ENCODE measurements at places on chromosomes 7 and 10. TPM values are rescaled to one million over a fixed set of nuclear protein-coding genes. Genes with fewer than 3 reads are reported as not detected.

Gene CTAGE4
- not detected for total RNA-seq

Gene LRCH4
- 137 TPM for total RNA-seq

Gene CLDN12
- total RNA-seq: 6.2 TPM

Gene SRI
- 101 TPM for total RNA-seq

Gene GJD4
- total RNA-seq: not detected

Gene SLC26A4
- 0.05 TPM for total RNA-seq

Gene METTL27
- 0.66 TPM for total RNA-seq

Gene MMD2
- not detected for total RNA-seq

Gene TMEM176B
- 0.47 TPM for total RNA-seq

Gene MPP7
- 8.3 TPM for total RNA-seq

Gene NPC1L1
- total RNA-seq: not detected

GRCh38 chr10:43965033-43965917 is 316.6 kb upstream of the ZNF32 start:
- no peaks in the 10 kb centered on the region for H3K36me3 ChIP-seq
- peaks cover 7% of the 10 kb centered on the region for H3K4me1 ChIP-seq
- no peak overlapping the region for H3K4me3 ChIP-seq

DNA sequence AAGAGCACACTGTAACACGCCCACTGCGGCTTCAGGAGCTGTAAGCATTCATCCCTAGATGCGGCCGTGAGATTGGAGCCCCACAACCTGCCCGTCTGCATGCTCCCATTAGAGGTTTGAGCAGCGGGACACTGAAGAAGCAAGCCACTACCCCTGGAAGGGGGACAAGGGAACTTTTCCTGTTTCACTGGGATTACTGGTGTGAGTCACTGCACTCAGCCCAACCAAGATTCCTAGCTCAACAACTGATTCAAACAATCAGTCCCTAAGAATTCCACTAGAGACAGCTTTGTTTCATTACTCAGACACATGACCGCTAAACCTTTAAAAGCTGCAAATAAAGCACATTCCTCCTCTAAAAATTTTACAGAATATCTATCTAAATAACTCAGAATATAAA is 69.8 kb downstream of the ORC5 start:
- no peaks in the 10 kb centered on the region for H3K27me3 ChIP-seq
- H3K27ac ChIP-seq: no peak overlapping the region
- H3K4me1 ChIP-seq: no peaks in the 10 kb centered on the region
- H3K36me3 ChIP-seq: peaks cover 28% of the 10 kb centered on the region
- no peak for DNase-seq

- no peak overlapping the region for H3K4me3 ChIP-seq
- no peak for DNase-seq
- H3K27me3 ChIP-seq: no peaks in the 10 kb centered on the region
Measured at GRCh38 chr7:127717502-127718339, 65.7 kb downstream of the SND1 start.

GRCh38 chr10:132939957-132940790 is 2.2 kb downstream of the CFAP46 start:
- no peak for DNase-seq
- H3K27me3 ChIP-seq: peaks cover 38% of the 10 kb centered on the region
- peak overlapping the region; percentile 41 for H3K27ac ChIP-seq
- H3K4me3 ChIP-seq: peak overlapping the region; percentile 55
- no peaks in the 10 kb centered on the region for H3K36me3 ChIP-seq
- peaks cover 37% of the 10 kb centered on the region for H3K4me1 ChIP-seq

GRCh38 chr10:72622271-72622670 is 3.6 kb downstream of the MICU1 start:
- peaks cover 15% of the 10 kb centered on the region for H3K4me1 ChIP-seq
- H3K36me3 ChIP-seq: peaks cover 16% of the 10 kb centered on the region
- no peak overlapping the region for H3K4me3 ChIP-seq
- no peak overlapping the region for H3K27ac ChIP-seq
- H3K27me3 ChIP-seq: no peaks in the 10 kb centered on the region

DNA sequence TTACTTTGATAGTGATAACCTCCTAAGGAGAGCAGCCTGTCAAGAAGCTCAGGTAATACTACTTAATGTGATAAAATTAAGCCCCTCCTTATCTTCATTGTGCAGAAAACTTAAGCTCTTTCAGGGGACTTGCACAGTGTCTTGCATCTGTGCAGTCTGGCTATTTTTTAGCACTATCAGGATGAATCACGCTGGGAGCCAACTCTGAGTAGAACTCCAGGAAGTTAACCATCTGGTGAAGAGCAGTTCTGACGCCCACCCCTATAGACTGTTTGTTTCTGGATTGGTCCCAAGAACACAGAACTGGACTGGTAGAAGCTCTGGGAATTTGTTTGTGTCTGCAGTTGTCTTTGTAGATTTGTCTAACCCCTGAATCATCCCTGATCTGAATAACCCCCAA is 41.9 kb downstream of the AGK start:
- DNase-seq: no peak
- peaks cover 47% of the 10 kb centered on the region for H3K36me3 ChIP-seq
- no peak overlapping the region for H3K4me3 ChIP-seq
- H3K27ac ChIP-seq: no peak overlapping the region

DNA sequence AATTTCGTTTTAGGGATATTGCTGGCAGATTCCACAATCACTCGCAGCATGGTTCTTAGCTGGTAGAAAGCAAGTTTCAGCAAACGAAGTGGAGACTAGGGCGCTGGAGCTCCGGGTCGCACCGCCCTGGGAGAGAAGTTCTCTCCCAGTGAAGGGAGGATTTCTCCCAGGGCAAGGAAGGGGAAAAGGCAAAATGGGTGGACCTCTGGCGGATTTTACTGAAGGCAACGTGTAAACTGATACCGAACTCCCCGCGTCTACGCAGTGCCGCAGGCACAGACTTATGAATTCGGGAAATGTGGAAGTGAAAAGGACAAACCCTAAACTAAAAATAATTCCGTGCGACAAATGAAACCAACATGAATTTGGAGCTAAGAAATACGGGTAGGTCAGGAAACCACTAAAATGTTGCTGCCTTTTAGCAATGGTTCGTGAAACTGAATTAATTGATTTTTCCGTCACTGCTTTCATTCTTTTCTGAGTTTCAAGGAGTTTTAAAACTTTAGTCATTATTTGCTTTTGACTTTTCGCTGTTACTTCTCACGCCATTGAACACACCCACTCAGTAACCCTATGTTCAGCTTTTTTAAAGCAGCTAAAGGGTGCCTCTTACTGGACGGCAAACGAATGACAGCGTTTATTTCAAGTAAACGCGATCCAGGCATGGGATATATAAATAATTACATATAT is at the start of gene MYOF:
Gene MYOF, minus strand, starts transcription at position 190 of the 690 bp plus-strand sequence. Its CDS starts 140 bp downstream, at position 50.
- H3K4me1 ChIP-seq: peaks cover 15% of the 10 kb centered on the region
- no peaks in the 10 kb centered on the region for H3K36me3 ChIP-seq
- peaks cover 9% of the 10 kb centered on the region for H3K27me3 ChIP-seq
- H3K27ac ChIP-seq: peak within 1 kb of the TSS; percentile 4
- DNase-seq: no peak

GRCh38 chr10:84613336-84614021 is 285.1 kb downstream of the CCSER2 start:
- DNase-seq: no peak
- no peaks in the 10 kb centered on the region for H3K27me3 ChIP-seq
- no peak overlapping the region for H3K27ac ChIP-seq

- no peak overlapping the region for H3K4me3 ChIP-seq
- DNase-seq: no peak
- H3K4me1 ChIP-seq: peaks cover 44% of the 10 kb centered on the region
Measured at GRCh38 chr10:33136271-33136670, 178.2 kb upstream of the ITGB1 start.

DNA sequence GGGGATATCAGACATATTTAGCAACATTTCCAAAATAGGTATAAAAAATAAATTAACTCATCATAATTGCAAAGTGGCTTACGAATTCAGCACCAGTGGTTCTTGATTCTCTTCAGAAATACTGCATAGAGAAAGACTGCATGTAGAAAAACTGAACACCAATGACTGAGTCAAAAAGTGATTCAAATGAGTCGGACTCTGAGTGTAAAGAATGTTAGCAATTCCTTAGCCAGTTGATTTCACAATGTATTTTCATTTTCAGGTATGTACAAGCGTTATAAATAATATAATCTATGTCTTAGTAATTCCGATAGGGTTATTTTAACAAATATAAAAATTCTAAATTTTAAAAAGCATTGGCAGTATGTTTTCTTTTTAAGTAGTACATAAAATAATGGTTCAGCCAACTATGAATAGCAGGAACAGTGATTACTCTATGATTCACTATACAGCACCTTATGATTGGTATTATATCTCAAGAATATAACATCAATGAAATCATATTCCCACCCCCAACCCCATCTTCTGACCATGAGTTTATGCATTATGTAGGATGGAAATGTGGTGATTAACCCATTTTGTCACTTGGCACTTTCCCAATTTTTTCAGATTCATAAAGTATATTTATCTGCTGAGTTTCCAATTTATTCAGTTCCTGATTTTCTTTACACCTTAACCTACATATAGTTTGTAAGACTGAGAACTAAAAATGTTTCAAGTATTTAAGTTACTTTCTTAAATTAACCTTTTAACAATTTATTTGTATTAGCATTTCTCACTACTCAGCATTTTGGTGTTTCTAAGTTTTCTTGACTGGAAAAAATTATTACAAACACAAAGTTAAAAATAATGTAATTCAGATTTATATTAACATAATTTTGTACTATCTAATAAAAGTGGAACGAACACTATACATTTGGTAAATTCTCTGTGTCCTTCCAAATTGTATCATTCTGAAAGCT is 33.9 kb downstream of the DNAJC1 start:
- H3K4me3 ChIP-seq: no peak overlapping the region
- no peaks in the 10 kb centered on the region for H3K36me3 ChIP-seq
- H3K27me3 ChIP-seq: no peaks in the 10 kb centered on the region
- H3K27ac ChIP-seq: no peak overlapping the region

- no peak for DNase-seq
- H3K27me3 ChIP-seq: peaks cover 18% of the 10 kb centered on the region
- no peaks in the 10 kb centered on the region for H3K4me1 ChIP-seq
- no peak overlapping the region for H3K27ac ChIP-seq
Measured at GRCh38 chr7:167090-167855, 25.1 kb upstream of the FAM20C start.

- peaks cover 94% of the 10 kb centered on the region for H3K36me3 ChIP-seq
- H3K27ac ChIP-seq: no peak overlapping the region
- no peaks in the 10 kb centered on the region for H3K27me3 ChIP-seq
- no peak for DNase-seq
- no peaks in the 10 kb centered on the region for H3K4me1 ChIP-seq
Measured at GRCh38 chr10:99880080-99880835, 97.8 kb downstream of the ABCC2 start.

GRCh38 chr10:112383325-112383724 is 9.4 kb downstream of the ACSL5 start:
- H3K4me1 ChIP-seq: peaks cover 59% of the 10 kb centered on the region
- DNase-seq: no peak
- H3K27me3 ChIP-seq: no peaks in the 10 kb centered on the region
- H3K27ac ChIP-seq: no peak overlapping the region

DNA sequence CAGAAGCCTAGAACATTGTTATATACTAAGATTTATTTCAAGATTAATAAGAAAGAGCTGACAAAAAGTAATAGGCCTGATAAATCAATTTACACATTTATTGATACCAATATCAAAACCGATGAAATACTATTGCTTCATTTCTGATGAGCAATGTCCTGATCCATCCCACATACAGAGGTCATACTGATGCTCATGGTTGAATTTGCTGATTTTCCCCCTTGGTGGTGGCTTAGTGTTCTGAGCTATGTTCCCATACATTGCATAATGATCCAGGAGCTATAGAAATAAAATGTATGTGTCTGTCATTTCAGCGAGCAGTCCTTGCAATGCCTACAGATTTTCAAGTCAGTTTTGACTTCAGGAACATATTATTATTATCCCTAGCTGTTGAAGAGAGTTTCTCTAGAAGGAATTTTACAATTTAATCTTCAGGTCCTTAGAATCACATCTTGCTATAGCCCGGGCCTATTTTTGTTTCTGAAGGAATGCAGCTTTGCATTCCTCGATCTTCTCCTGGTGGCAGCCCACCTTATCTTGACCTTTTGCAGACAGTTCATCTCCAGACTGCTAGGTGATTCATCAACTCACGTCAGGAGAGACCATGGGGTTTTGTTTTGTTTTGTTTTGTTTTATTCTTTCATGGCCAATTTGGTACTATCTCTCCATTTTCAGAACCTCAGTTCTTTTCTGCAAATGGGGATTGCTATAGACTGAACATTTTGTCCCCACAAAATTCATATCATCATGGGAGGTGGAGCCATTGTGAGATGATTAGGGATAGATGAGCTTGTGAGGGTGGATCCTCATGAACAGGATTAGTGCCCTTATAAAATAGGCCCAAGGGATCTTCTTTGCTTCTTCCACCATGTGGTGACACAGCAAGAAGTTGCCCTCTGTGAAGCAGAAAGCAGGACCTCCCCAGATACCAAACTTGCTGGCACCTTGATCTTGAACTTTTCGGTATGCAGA is 465.6 kb upstream of the IGFBP3 start:
- DNase-seq: no peak
- H3K36me3 ChIP-seq: no peaks in the 10 kb centered on the region
- H3K27me3 ChIP-seq: peaks cover 1% of the 10 kb centered on the region
- H3K4me3 ChIP-seq: no peak overlapping the region
- no peak overlapping the region for H3K27ac ChIP-seq

DNA sequence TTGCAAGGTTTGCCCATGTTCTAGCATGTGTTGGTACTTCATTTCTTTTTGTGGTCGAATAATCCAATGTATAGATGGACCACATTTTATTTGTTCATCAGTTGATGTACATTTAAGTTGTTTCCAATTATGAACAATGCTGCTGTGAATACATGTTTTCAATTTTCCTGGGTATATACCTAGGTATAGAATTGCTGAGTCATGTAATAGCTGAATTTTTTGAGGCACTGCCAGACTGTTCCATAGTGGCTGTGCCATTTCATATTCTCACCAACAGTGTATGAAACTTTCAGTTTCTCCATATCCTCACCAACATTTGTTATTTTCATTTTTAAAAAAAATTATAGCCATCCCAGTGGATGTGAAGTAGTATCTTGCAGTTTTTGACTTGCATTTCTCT is 90.5 kb downstream of the EZH2 start:
- H3K4me3 ChIP-seq: no peak overlapping the region
- H3K27ac ChIP-seq: no peak overlapping the region
- no peak for DNase-seq
- H3K4me1 ChIP-seq: no peaks in the 10 kb centered on the region
- peaks cover 91% of the 10 kb centered on the region for H3K36me3 ChIP-seq

DNA sequence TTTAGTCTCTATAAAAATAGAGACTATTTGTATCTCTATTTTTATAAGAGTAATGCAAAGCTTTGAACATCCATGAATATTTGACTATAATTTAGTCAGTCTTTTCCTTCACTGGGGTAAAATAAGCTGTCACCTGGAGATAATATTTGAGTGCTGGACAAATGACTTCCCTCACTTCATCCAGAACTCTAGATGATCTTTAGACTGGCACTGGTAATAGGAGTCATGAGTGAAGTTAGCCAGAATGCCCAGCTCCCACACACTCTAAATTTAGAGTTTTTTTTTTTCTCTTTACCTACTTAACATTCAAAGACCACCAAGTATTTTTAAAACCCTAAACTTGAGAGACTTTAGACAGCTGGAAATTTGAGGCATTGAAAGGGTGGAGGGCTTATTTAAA is 100.7 kb downstream of the LSMEM1 start:
- H3K36me3 ChIP-seq: no peaks in the 10 kb centered on the region
- no peak for DNase-seq
- H3K4me1 ChIP-seq: no peaks in the 10 kb centered on the region
- H3K27ac ChIP-seq: no peak overlapping the region
- H3K4me3 ChIP-seq: no peak overlapping the region
- peaks cover 9% of the 10 kb centered on the region for H3K27me3 ChIP-seq

- H3K4me1 ChIP-seq: no peaks in the 10 kb centered on the region
- no peak overlapping the region for H3K4me3 ChIP-seq
- H3K27me3 ChIP-seq: no peaks in the 10 kb centered on the region
- no peak for DNase-seq
- H3K36me3 ChIP-seq: no peaks in the 10 kb centered on the region
- no peak overlapping the region for H3K27ac ChIP-seq
Measured at GRCh38 chr7:126578338-126578737, 674.4 kb downstream of the GRM8 start.

All from activated B cell treated with CpG ODN at 0.5 μM for 24 hours (primary cell).